ENCODE measurements at places on chromosomes 1 and 21.

DNA sequence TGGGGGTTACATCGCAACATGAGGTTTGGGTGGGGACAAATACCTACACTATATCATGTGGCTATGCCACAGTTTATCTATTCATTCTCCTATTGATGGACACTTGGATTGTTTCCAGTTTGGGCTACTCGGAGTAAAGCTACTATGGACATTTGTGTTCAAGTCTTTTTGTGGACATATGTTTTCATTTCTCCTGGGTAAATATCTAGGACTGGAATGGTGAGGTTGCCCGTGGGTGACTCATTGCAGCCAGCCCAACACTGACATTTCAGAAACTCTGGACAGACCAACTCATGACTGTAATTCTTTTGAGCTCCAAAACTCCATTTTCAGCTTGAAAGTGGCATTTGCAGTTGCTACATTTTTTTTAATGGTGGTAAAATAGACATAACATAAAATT, 82.7 kb downstream of the KAZN start:
- no peak for DNase-seq

GRCh38 chr1:246597340-246597739, 31.1 kb downstream of the CNST start:
- no peak for DNase-seq

- no peak for DNase-seq
Measured at GRCh38 chr1:232283864-232284263, 346.1 kb downstream of the SIPA1L2 start.

DNA sequence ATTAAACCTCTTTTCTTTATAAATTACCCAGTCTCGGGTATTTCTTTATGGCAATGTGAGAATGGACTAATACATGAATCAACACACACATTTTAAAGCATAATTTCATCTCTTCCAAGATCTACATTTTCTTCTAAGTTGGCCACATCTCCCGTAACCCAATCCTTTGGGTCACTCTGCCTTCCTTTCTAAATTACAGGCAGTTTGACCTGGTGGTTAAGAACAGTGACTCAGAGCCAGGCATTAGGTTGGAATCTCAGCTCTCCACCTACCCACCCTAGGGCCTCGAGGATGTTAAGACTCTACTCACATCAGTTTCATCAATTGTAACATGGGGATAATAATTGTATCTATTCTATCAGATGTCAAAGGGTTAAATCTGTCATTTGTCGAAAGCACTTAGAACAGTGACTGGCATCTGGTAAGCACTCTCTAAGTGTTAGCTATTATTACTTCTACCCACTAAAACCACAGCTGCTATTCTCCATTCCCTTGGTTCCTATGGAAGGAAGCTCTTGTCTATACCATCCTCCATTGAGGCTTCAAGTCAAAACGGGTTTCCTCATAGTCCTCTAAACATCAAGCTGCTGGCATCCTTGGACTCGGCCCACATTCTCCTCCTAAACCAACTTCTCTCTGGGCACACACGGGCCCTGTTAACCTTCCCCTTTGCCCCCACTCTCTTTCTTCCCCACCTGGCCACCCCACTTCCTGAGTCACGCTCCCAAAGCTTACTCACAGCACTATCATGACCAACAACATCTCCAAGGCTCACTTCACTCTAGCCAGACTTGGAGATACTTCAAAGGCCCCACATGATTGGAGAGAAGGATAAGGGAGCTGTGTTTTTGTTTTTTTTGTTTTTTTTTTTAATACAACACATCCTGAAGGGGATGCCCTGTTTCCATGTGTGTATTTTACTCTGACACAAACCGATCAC, 116.9 kb downstream of the TGFBR3 start:
- no peak for DNase-seq

GRCh38 chr1:216665406-216665805, 57.8 kb downstream of the ESRRG start:
- no peak for DNase-seq

- no peak for DNase-seq
Measured at GRCh38 chr1:9384751-9385245, 92.1 kb downstream of the SPSB1 start.

All from GM06990 (cell line).